H54 (cell line): ENCODE measurements at places on chromosomes 12 and 14.
A peak's percentile ranks its signal among the peaks of the same experiment; 100 is the strongest.

DNA sequence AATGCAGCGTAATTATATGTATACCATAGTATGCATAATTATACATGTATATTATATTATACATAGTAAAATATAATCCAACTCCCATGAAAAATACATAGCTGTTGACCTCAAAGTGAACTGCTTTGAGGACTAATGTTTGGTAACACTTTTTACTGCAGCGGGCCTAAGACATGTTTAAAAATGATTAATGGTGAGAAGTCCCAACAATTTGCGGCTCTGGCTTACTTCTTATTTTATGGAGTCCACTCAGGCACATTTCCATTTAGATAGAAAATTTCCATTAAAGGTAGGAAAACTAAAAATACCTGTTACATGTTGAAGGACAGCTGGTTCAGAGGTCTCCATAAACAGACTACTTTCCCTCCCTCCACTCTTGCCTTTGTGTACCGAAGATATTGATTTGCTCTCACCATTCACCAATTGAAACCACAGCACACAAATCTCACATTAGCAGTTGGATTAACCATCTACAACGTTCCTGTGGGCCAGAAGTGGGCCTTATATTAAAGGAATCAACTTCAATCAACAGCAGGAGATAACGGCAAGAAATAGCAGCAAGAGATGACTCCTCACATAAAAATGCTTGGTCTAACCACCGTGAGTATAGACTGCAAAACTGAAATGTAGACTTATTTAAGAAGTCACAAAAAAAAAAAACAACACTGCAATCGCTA lies 14.1 kb upstream of the NT5DC3 start:
- DNase-seq = no peak

DNA sequence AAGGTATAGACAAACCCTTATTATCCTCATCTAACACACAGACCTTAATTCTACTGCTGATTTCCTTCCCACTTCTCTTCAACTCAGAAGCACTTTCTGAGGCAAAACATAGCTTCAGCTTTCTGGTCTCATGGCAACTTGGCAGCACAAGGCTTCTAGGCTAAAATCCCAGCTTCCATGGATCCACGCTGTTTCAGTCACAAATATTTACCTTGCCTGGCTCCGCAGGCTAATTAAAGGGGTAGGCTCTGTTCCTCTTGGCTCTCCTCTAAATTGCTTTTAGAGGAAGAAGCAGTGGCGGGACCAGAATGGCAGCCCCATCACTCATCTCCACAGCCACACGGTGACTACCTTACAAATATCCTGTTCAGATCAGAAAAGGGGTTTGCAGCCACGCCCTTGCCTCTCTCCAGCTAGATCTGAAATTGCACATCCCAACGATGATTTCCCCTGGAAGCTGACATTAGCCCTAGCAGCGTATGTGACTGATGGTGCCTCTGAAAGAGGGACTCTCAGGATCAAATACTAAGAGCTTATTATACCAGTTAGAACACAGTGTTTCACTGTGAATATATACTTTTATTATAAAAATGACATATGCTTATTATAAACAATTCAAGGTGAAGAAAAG lies 221.5 kb upstream of the NUDT4 start:
- no peak for DNase-seq

- no peak for DNase-seq
These were observed 88.3 kb downstream of the FIGNL2 start for GRCh38 chr12:51760231-51760630.

- DNase-seq = no peak
These were observed 10.5 kb upstream of the PRMT5 start for GRCh38 chr14:22939684-22940083.

DNA sequence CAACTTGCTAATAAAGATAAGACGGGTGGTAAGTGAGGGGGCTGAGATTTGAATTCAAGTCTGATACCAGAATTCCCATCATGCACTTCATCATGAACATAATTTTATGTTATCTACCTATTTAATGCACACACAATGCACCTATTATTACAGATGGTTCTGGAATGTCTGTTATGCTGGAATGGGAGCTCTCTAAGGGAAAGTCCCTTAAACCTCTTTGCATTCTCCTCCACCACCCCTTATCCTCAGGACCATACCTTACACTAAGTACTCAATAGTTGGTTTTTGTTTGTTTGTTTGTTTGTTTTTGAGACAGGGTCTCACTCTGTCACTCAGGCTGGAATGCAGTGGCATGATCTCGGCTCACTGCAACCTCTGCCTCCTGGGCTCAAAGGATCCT lies 7.0 kb upstream of the MSI1 start:
- no peak for DNase-seq

DNA sequence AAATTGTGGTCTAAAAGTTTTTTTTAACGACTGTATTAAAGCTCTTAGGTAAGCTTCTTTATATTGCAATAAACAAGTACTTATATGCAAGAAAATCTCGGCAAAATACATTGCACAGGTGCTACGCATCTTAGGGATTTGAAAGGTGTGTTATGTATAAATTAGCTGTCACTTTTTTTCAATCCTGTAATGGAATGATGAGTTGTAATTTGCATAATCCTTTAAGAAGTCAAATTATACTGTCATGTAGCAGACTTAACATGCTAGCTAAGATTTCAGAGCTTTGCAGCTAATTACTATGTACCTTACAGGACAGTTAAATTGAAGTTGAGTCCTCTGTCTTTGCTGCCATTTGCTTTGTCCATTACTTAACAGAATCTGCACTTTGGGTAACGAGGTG lies 117.5 kb downstream of the NPAS3 start:
- no peak for DNase-seq

DNA sequence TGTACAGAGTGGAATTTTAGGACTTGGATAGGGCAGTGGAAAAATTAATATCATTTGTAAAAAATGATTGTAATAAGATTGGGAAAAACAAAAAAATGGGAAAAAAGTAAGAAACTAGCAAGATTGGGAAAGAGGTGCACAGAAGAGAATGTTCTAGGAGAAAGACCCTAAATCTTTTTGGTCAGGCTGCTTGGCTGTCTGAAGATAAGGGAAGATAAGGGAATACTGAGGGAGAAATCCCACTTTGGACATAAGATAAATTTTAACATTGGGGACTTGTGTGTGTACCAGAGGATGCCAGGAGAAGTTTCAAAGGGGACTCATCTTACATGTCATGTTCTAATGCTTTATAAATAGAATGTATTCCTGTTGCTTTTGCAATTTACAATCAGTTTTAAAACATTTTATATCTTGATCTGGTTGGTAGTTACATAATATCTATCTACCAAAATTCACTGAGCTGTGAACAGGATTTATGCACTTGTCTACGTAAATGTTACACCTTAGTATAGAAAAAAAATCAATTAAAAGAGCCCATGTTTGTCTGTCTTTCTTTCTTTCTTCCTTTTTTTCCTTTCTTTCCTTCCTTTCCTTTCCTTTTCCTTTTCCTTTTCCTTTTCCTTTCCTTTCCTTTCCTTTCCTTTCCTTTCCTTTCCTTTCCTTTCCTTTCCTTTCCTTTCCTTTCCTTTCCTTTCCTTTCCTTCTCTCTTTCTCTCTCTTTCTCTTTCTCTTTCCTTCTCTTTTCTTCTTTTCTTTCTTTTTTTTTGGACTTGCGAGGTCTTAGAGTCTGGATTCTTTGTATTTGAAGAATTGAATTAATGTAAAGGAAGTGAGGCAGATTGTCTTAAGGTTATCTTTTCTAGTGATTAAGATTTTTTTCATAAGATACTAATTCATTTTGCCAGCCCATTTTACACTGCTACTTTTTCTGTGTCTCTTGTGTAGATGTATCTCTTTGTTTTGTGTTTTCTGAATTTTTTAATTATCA lies 66.1 kb downstream of the KTN1 start:
- DNase-seq = no peak

GRCh38 chr12:99600388-99600787 lies 47.2 kb upstream of the GARIN6 start:
- DNase-seq = no peak

GRCh38 chr12:122955156-122955555 lies 11.1 kb downstream of the ABCB9 start:
- no peak for DNase-seq

- no peak for DNase-seq
These were observed 364.9 kb downstream of the RPS29 start for GRCh38 chr14:49221316-49221715.

DNA sequence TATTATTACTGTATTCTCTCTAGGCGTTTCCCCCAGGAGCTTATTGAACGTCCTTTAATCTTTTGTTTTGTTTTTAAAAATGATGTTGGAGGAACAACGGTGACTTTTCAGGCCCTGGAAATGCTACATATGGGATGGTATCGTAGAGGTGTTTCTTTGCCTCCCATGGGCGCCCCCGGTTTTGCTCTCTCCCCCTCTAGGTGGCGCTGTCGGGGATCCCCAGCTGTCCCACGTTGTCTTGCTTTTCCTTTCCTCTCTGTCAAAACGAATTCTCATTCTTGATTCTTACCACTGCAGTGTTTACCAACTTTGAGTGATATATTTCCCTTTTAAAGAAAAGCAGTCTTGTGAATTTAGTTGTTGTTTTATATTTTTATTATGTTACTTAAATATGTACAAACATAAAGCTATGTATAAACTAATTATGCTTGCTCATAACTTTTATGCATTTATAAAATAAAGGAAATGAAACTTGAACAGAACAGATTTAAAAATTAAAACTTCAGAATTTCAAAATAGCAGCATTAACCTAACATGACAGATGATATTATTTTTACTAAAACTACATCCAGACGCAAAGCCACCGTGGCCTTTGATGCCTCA lies 171.9 kb downstream of the RGS6 start:
- DNase-seq = peak; percentile 15

- no peak for DNase-seq
These were observed 13.9 kb upstream of the PITPNM2 start for GRCh38 chr12:123164710-123165261.

DNA sequence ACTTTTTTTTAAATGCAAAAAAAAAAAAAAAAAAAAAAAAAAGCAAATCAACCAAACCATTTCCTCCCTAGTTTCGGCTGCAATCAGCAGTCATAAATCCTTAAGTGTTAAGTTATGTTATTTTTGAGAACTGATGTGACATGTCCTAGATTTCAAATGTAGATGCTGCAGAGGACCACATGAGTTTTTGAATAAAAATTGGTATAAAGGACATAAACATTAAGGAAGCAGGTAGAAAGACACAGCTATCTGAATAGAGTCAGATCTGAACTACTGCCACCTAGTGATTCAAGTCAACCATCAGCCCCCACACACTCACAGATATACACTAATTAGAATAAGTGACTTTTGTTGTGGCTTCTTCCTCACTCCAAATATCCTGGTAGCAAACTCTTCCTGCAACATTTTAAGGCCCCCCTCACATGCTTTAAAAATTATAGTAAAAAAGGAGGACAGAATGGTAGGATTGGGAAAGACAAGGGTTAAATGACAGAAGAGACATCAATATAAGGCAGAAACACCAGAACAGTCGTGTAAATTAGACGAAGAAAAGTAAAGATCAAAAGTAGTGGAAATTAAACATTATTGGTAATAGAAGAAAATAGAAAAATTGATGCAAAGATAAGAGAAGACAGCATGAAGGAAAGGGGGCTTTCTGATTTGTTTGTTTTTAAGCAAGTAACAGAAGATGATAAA lies 394.5 kb upstream of the ATP2B1 start:
- DNase-seq = no peak

DNA sequence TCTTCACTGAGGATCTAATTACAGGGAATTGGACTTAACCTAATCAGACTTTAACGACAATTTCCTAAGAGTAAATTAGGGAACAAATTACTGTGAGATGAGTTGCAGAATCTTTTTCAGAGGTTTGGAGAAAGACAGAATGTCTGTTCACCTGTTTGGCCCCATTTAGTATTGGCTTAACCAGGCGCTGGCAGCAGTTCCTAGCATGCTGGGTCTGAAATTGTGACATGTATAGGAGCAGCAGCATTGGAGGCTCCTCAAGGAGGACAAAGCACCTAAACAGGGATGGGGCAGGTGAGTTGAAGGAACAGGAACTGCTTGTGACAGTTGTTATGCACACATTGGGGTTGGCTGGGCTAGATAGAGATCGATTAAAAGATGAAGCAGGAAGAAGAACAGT lies 51.0 kb downstream of the KCNMB4 start:
- DNase-seq = no peak
